ENCODE measurements at places on chromosomes 11 and 22. TPM values are rescaled to one million over a fixed set of nuclear protein-coding genes. Genes with fewer than 3 reads are reported as not detected.

AMOTL1 gene
- 66.2 TPM for total RNA-seq

USP35 gene
- 26.8 TPM for total RNA-seq

RBMXL2 gene
- not detected for total RNA-seq

KCNJ1 gene
- total RNA-seq = 0.24 TPM

C11orf65 gene
- total RNA-seq = 0.36 TPM

MOGAT2 gene
- total RNA-seq = not detected

HMOX1 gene
- total RNA-seq = 53.6 TPM

NAALAD2 gene
- total RNA-seq = 4.4 TPM

PRODH gene
- total RNA-seq = 1.9 TPM

OMP gene
- total RNA-seq = not detected

MN1 gene
- 22.5 TPM for total RNA-seq

CYTH4 gene
- 68.7 TPM for total RNA-seq

MRGPRE gene
- not detected for total RNA-seq

OR8G5 gene
- total RNA-seq = not detected

COMT gene
- total RNA-seq = 101 TPM

TRIM51 gene
- not detected for total RNA-seq

SCO2 gene
- total RNA-seq = 4.7 TPM

CALCA gene
- not detected for total RNA-seq

OR51B5 gene
- 0.71 TPM for total RNA-seq

KRTAP5-1 gene
- total RNA-seq = not detected

RCOR2 gene
- 4.8 TPM for total RNA-seq

KCTD14 gene
- 2.0 TPM for total RNA-seq

SLC22A24 gene
- total RNA-seq = not detected

MS4A4A gene
- total RNA-seq = 67.0 TPM

LRRC4C gene
- 1.9 TPM for total RNA-seq

CCDC179 gene
- total RNA-seq = not detected

LRRC75B gene
- 15.0 TPM for total RNA-seq

CNGA4 gene
- 0.33 TPM for total RNA-seq

POU2F3 gene
- not detected for total RNA-seq
